ENCODE measurements at places on chromosomes 16 and 17.

DNA sequence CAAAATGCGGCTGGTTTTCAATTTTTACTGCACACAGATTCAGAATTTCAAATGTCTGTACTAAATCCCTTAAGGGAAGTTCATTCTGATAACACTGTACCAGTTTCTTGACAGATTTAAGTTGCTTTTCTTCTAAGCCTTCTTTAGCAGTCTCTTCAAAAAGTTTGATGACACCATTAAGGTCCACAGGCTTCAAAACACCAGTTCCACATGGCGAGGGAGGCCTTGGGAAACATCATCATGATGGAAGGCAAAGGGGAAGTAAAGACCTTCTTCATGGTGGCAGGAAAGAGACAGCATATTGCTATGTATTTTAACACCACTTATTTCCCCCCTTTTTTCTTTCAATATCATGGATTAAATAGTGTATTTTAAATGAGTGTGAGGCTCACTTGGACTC lies 24.5 kb downstream of the NLRC5 start:
- DNase-seq = no peak

GRCh38 chr16:84795329-84796053 lies 24.3 kb upstream of the CRISPLD2 start:
- no peak for DNase-seq

DNA sequence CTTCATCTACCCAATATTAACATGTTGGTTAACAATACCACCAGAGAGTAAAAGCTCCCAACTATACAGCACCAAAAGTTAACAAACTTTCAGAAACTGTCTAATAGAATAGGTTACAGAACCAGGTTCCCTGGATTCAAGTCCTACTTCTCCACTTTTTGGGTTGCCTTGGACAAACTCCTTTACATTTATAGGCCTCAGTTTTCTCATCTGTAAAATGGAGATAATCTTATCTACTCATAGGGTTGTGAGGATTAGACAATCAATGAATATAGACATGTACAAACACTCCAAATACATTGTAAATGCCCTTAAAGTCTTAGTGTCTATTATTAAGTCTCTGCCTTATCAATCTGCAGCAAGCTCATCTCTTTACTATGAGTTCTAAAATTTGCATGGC lies 435.2 kb downstream of the ZFHX3 start:
- no peak for DNase-seq

GRCh38 chr17:10210151-10210574 lies 11.8 kb upstream of the GAS7 start:
- no peak for DNase-seq

GRCh38 chr16:60091071-60091470 lies 1357.0 kb upstream of the GOT2 start:
- no peak for DNase-seq

DNA sequence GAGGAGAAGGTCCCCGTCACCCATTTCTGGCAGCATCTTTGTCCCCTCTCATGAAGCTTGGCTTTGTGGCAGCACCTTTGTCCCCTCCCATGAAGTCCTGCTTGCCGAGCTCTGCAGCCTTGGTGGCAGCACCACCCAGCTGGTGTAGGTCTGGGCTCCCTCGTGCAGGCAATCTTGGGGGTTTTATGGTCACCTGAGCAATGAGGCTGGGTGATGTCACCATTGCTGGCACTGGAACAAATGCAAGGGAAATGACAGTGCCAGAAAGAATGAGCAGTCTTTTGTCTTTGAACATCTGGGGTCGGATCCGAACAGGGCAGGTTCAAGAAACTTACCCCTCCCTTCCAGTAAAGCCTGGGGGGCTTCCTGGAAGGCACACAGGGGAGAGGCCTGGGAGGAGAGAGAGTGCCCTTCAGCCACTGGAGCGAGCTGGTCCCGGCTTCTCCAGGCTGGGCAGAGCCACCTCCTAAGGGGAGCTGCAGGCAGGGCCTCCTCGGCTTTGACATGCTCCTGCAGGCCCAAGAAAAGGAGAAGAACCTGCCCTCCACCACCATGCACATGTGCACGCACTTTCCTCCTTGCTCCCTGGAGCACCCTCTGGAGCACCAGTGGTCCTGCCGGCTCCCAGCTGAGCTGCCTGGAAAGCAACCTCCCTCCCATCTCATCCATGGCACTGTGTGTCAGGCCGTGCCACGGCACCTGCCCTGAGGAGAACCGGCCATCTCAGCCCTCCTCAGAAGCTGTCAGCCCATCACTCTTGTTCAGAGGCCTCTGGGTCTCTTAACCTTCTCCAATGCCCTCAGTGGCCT lies 16.0 kb downstream of the BTBD17 start:
- DNase-seq = no peak

DNA sequence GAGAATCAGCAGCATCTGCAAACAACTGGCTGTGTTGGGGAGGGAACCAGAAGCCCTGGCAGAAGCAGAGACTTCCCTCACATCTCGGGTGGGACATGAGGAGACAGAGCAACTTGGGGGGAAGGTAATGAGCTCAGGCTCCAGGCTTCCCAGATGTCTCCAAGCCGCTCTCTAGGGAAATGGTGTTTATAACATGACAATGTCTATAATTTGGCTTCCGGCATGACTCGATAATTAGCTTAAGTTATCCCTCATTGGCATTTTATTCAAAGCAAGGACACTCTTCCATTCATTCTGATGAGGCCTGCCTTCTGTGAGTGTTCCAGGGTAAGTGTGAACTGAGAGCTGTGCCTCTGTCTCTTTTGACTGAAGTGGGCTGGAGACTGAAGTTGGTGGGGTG lies 14.7 kb upstream of the MLLT6 start:
- no peak for DNase-seq

- no peak for DNase-seq
These were observed 13.0 kb downstream of the PAM16 start for GRCh38 chr16:4338125-4338582.

- no peak for DNase-seq
These were observed 123.9 kb upstream of the CIBAR2 start for GRCh38 chr16:85235991-85236817.

DNA sequence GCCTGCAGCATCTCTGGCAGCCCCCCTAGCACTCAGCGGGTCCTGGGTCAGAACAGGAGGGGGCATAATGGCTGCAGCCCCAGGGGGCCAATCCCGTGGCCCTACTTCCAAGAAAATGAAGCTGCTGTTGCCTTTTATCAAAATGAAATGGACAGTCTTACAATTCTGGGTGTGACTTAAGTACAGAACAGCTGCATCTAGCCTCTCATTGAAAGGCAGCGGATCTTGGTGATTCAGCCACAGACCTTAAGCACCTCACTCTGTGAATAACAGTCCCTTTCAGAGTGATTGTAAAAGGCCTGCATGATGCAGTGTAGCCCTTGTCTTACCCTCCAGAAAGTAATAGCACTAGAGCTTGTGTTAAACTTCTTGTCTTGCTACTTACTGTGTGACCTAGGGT lies 11.5 kb upstream of the UMOD start:
- no peak for DNase-seq

DNA sequence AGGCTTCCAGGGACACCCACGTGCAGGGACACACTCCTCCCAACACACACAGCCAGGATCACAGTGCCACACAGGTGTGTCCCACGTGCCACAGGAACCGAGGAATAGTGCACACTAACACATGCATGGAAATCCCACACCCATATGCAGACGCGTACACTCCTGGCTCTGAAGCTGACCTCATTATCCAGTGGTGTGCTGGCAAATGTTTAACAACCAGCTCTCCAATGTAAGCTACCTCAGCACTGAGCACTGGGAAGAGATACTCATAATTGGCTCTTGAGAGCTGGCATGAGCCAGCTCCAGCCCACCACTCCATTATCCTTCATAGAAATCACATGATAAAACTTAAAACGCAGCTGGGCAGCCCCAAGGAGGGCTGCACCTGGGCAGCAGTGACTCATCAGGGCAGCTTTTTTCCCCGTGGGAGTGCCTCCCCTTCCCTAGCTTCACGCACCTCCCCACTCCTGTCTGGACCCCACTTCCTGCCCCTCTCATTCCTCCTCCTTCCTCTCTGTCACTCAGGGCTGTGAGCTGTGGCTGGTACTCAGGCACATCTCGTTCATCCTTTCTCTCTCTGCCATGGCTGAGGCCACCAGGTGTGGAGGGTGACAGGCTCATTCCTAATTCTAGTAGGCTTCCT lies 14.9 kb upstream of the TBX21 start:
- DNase-seq = no peak

DNA sequence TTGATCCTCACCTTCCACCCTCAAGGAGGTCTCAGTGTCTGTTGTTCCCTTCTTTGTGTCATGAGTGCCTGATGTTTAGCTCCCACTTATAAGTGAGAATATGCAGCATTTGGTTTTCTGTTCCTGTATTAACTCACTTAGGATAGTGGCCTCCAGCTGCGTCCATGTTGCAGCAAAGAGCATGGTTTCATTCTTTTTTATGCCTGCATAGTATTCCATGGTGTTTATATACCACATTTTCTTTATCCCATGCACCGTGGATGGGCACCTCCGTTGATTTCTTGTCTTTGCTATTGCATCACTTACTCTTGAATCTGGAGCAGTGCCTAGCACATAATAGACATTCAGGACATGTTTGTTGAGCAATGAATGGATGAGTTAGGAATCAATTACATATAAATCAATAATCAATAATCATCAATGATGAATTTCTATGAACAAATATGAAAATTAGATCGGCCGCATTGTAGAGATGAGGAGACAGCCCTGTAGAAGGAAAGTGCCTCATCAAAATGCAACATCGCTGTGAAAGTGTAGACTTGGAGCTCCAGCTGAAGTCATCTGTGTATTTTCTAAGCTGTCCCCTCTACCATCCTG lies 129.5 kb downstream of the PRKCB start:
- no peak for DNase-seq

- DNase-seq = no peak
These were observed 371.8 kb upstream of the SALL1 start for GRCh38 chr16:51522902-51523301.

- no peak for DNase-seq
These were observed 80.5 kb downstream of the CYB561 start for GRCh38 chr17:63365366-63366240.

GRCh38 chr17:65229621-65229995 lies 92.4 kb downstream of the RGS9 start:
- DNase-seq = no peak

DNA sequence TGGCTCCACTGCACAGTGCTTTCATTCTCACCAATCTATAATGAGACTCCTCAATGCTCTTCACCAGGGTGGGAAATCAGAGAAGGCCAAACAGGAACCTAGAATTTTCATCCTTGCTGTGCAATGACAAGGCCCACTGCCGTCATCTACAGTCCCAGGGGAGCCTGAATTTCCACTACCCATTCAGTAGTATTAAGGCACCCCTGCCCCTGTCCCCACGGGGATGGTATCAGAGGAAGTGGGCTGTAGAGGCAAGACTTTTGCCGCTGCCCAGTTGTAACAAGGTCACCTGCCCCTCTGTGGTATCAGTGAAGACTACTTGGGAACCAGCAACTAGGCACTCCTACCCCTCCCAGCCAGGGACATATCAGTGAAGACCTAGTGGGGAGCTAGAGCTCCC lies 104.5 kb downstream of the C16orf78 start:
- DNase-seq = no peak

- no peak for DNase-seq
These were observed 3.1 kb downstream of the PLCG2 start for GRCh38 chr16:81782236-81782635.

GRCh38 chr16:81599034-81599744 lies 154.6 kb downstream of the CMIP start:
- DNase-seq = peak; percentile 13

DNA sequence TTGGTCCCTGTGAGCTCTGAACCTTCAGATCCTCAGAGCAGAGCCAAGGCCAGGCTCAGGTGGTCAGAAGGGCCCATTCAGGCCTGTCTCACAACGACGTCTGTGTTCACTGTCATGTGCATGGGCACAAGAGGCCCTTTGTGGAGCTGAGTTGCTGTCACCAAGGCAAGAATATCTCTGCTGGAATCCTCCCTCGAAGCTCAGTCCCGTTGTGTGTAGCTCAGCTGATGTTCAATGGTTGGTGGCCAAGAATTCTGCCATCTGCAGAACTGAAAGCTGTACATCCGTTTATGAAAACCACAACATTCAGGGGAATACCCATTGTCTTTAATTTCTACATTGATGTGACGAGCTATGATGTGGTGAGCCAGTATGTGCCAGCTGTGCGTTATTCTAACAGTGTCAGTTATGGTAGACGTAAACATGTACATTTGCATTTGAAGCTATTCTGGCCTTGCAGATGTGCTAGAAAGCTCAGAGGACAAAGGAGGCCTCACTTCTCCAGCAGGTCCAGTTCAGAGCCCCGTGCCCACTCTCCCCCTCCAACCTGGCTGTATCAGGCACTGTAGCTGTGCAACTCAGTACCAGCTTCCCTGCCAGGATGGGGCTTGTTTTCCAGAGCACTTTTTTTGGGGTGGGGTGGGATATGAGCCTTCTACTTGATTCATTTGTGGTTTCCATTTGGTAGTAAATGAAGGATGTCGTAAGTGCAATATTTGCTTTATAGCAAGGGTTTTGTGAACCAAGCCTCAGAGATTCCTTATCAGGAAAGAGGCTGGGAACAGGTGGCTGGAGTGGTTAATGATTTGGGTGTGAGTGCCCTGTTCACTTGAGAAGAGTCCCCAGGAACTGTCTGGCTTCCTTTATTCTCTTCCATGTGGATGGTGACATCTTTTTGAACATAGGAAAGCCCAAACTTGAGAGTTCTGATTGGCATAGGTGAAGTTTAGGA lies 56.1 kb downstream of the B9D1 start:
- no peak for DNase-seq

DNA sequence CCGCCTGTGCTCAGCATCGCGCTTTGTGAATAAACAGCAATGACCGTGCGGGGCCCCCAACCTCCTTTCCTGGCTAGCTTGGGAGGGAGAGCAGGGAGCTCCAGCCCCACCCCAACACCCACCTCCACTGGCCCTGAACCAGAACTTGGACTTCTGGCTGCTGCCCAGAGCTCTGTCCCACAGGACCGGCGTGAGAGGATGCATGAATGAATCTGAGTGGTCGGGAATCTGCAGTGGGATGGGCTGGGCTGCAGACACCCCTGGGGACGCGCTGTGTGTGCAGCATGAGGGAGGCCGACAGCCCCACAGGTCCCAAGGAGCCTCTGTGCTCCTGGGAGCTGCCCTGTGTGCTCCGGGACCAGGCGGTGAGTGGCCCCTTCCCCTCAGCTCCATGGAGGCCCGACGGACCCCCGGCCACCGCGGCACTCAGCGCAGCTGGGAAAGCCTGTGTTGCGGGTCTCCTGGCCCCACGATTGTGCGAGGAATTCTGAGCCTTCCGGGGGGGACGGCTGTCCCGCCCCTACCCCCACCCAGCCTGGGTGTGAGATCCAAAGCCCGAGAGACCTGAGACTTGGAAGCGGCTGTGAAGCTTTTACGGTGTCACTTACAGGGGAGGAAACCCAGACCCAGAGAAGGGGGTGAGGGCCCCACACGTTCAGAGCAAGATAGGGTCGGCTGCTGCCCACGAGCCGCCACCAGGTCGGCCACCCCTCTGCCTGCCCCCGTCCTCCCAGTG lies 5.4 kb downstream of the PIEZO1 start:
- DNase-seq = no peak

DNA sequence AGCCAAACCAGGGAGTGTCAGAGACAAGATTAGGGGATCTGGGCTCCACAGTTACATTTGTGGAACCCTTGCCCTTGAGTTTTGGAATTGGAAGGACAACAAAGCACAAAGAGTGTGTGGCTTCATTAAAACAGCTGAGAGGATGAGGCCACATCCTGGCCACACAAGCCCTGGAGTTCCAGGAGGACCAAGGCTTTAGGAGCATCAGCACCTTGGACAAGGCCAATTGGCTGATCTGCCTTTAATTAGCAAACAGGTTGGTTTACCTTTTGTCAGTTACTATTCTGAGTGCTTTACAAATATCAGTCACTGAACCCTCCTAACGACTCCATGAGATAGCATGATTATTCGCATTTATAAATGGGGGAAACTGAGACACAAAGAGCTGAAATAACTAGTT lies 54.7 kb downstream of the SLC6A2 start:
- no peak for DNase-seq

GRCh38 chr17:80487511-80487910 lies 11.1 kb upstream of the NPTX1 start:
- no peak for DNase-seq
